H1 (cell line): ENCODE measurements at places on chromosomes 2 and 18. TPM values are rescaled to one million over a fixed set of nuclear protein-coding genes. Genes with fewer than 3 reads are reported as not detected.

Gene RGPD4
- total RNA-seq = 0.08 TPM in 1 of 2 replicates, not detected in the other

- no peaks in the 10 kb centered on the region for H3K36me3 ChIP-seq
- no peaks in the 10 kb centered on the region for H3K27me3 ChIP-seq
- peak within 1 kb of the TSS; percentile 48; the same call in 1 of the 2 replicates for H3K27ac ChIP-seq
- peak within 1 kb of the TSS; percentile 72 for H3K4me3 ChIP-seq
- DNase-seq = peak; percentile 94
- H3K4me1 ChIP-seq = peaks cover 6% of the 10 kb centered on the region
These were observed at the start of gene DUSP19 for GRCh38 chr2:183078464-183079138. Gene DUSP19, plus strand, starts transcription at chr2:183078747. Its CDS starts 187 bp downstream, at chr2:183078934.

DNA sequence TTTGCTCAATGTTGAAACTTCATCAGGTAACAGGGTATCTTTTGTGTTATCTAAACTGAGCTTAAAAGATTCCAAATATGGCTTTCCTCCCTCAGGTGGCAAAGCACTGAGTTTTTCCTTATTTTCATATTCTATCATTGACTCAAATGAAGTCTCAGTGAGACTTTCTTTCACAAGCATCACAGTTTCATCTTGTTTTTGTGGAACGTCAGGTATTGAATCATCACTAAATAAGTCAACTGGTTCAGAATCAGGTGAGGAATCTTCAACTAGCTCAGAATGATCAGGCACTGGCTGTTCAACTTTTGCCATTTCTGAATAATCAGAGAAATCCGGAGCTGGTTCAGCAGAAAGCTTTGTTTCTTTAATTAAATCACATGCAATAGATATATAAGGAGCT is 24.6 kb downstream of the RTN4 start:
- no peaks in the 10 kb centered on the region for H3K27me3 ChIP-seq
- H3K4me3 ChIP-seq = no peak overlapping the region
- no peak for DNase-seq
- H3K36me3 ChIP-seq = no peaks in the 10 kb centered on the region

Gene SNORC
- total RNA-seq = 1.6 and 2.1 TPM in 2 replicates

Gene TMEM182
- total RNA-seq = 3.1 and 4.3 TPM in 2 replicates

Gene CRYGC
- total RNA-seq = not detected in 2 replicates

Gene MRPL44
- 50.4 and 53.2 TPM in 2 replicates for total RNA-seq

Gene C2orf66
- not detected in 2 replicates for total RNA-seq

DNA sequence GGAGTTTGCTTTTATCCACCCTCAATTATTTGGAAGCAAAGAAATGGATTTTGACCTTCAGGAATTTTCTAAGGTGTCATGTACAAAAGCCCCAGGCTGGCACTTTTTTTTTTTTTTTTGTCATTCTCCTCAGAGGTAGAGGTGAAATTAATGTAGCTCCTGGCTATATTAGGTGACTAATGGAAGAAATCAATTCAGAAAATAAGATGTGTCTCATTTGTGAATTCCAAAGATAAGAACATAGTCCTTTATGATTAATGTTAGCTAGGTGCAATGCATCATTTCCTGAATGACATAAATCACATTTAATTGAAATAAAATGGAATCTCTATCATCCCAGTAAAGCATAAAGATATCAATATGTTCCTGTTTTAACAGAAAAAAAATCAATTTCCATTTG is 477.6 kb downstream of the FBXO15 start:
- H3K36me3 ChIP-seq = no peaks in the 10 kb centered on the region
- no peak for DNase-seq
- no peaks in the 10 kb centered on the region for H3K27me3 ChIP-seq
- H3K4me1 ChIP-seq = no peaks in the 10 kb centered on the region

GRCh38 chr2:3594493-3595281 is at the start of gene COLEC11:
Gene COLEC11, plus strand, starts transcription at chr2:3595112. Its CDS starts 9,229 bp downstream, at chr2:3604341.
- H3K4me1 ChIP-seq = no peaks in the 10 kb centered on the region
- DNase-seq = peak; percentile 62
- H3K27me3 ChIP-seq = no peaks in the 10 kb centered on the region
- no peaks in the 10 kb centered on the region for H3K36me3 ChIP-seq

- DNase-seq = no peak
- no peak overlapping the region for H3K27ac ChIP-seq
- H3K4me3 ChIP-seq = no peak overlapping the region
- H3K36me3 ChIP-seq = no peaks in the 10 kb centered on the region
- no peaks in the 10 kb centered on the region for H3K27me3 ChIP-seq
- H3K4me1 ChIP-seq = peaks cover 5% of the 10 kb centered on the region
These were observed 115.8 kb upstream of the MGAT5 start for GRCh38 chr2:134138115-134138514.
